ENCODE measurements at places on chromosomes 5 and 9.

DNA sequence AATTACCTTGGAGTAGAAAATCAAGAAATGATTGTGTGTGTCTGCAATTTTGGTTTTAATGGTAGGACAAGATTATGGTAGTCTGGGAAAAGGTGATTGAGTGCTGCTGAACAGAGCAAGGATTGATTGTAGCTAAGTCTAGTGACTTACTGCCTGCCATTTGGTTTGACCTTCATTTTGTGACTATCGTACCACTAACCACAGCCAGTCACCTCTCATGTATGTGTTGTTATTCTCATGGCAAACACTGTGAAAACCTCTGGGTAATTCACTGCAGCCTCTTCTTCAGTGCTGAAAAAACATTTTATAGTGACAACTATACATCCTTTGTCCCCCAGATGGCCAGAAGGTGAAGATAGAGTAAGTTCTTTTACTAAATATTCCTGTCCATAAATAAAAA, 37.5 kb downstream of the CTNNA1 start:
- no peak for DNase-seq

DNA sequence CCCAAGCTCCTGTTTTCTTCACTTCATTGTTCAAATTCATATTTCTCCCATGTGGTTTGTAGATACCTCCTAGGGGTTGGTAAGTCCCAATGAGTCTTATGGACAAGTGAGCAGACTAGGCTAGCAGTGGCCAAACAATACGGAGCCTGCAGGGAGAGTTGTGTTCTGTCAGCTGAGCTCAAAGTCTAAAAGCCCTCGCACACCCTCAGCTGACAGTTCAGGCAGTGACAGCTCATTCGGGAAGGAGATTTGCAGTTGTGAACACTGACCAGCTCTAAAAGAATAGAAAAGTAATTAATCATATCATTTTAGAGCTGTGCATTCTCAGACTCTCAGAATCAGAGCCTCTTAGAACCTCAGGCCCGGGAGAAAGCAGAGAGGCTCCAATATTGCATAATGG, 95.1 kb downstream of the SH3TC2 start:
- no peak for DNase-seq

DNA sequence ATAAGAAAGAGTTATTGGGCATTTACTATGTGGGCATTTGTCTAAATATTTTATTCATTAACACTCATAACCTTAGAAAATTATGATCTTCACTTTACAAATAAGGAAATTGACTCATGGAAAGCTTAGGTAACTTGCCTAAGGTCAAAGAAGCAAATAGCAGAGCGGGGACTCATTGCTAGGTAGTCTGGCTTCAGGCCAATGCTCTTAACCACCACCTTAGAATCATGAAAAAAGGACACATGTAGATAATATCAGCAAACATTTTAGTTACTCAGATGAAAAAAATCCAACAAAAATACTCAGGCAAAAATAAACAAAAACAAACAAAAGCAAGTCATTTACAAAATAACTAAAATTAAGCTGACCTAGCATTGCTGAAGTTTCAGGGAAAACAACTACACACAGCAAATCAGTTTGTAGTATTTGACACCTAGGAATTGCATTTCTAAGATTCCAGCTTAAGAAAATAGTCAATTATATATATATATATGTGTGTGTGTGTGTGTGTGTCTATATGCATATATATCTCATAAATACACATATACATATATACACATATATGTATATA, 166.0 kb downstream of the HMHB1 start:
- no peak for DNase-seq

GRCh38 chr5:7837403-7837802, 13.5 kb downstream of the CFAP90 start:
- no peak for DNase-seq

DNA sequence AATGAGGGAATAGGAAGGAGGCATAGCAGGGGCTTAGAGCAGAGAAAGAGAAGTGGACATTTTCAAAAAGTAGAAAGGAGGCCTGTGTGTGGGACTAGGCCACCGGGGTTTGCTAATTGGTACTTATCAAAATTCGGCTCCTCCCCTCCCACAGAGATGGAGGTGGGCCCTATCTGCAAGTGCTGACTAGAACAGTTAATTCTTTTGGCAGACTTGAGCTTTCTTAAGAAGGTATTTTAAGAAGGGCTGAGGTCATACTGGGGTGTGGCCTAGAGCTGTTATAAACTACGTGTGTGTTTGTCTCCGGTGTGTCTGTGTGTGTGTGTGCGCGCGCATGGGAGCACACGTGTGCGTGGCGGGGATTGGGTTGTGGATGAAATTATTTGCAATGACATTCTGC, 1086.5 kb downstream of the EFNA5 start:
- no peak for DNase-seq

DNA sequence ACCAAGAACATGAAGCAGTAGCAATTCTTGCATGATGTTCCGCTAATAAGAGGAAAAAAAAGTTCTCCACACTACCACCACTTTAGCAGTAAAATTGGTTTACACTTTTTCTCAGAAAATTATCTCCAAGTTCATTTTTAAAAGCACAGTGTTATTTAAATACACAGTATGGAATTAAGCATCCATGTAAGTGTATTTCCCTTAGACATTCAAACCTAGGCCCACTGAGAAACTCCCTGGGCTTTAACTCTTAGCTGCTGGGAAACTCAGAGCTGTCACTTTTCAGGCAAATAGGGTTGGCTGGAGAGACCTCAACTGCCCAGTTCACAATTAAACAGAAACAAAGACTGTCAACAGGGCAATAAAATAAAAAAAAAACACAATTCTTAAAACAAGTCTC, 2.7 kb downstream of the GNAQ start:
- no peak for DNase-seq

DNA sequence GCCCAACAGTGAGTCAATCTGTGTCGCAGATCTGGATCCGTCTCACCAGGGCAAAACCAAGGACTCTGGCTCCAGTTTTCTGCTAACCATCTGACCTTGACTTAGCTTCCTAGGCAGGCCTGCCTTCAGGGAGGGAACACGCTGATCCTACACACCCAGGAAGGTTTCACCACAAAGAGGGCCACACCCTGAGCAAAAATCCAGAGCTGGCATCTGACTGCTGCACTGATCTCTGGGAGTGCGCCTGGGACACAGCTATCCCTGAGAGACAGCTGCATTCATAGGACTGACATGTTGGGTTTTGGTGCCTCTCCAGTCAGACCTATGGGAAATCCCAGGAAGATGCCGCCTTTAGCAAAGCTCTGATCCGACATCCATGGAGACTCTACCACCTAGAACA, 47.5 kb downstream of the CDK5RAP2 start:
- no peak for DNase-seq

- DNase-seq = no peak
Measured at GRCh38 chr5:77425420-77425819, 66.7 kb downstream of the WDR41 start.

GRCh38 chr5:67333171-67333570, 136.6 kb upstream of the CD180 start:
- DNase-seq = no peak

GRCh38 chr5:14665949-14666348, 1.4 kb downstream of the OTULIN start:
- no peak for DNase-seq

GRCh38 chr9:69637193-69637816, 34.9 kb downstream of the APBA1 start:
- no peak for DNase-seq

GRCh38 chr5:152995214-152995725, 495.2 kb upstream of the GRIA1 start:
- no peak for DNase-seq

DNA sequence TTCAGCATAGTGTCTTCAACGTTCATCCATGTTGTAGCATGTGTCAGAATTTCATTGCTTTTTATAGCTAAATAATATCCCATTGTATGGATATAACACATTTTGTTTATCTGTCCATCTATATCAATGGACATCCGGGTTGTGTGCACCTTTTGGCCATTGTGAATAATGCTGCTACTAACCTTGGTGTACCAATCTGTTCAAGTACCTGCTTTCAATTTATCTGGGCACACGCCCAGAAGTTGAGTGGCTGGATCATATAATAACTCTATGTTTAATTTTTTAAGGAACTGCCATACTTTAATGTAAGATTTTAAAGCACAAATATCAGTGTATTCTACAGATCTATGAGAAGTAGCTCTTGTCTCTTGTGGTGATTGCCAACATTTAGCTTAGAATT, 43.5 kb downstream of the SCAI start:
- DNase-seq = no peak

- no peak for DNase-seq
Measured at GRCh38 chr9:129427149-129427548, 193.8 kb downstream of the C9orf50 start.

GRCh38 chr5:43429706-43430105, 17.5 kb upstream of the CCL28 start:
- no peak for DNase-seq

- no peak for DNase-seq
Measured at GRCh38 chr9:133404454-133405002, 13.3 kb downstream of the REXO4 start.

DNA sequence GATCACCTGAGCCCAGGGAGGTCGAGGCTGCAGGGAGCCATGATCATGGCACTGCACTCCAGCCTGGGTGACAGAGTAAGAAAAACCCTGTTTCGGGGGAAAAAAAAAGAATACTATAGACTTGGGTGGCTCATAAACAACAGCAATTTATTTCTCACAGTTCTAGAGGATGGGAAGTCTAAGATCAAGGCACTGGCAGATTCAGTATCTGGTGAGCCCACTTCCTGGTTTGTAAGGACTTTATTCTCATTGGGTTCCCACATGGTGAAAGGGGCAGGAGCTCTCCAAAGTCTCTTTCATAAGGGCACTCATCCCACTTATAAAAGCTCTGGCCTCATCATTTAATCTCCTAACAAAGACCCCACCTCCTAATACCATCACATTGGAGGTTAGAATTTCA, 8.7 kb downstream of the HINT1 start:
- no peak for DNase-seq

Data from C1 segment of cervical spinal cord (tissue), 14 donors.